NCI-H2171 treated with DMSO at 0.1 percent for 48 hours (cell line): ENCODE measurements at places on chromosomes 1 and 21.

DNA sequence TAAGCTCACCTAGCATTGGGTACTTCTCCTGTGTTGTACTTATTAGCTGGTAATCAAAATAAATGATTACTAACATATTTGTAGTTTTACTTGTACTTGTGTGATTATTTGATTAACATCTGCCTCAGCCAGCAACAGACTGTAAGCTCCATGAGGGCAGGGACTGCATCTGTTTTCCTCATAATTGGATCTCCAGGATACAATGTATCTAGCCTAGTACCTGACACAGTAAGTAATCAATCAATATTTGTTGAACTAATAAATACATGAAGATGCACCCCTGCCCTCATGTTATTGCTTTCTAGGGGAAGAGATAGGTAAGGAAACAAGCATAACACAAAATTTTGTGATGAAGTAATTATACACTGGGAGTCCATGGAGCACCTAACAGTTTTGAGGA, 101.5 kb downstream of the TENT5C start:
- DNase-seq, result no peak

- peak; percentile 81 for DNase-seq
These were observed 79.8 kb downstream of the EPHB2 start for GRCh38 chr1:22790232-22791008.

DNA sequence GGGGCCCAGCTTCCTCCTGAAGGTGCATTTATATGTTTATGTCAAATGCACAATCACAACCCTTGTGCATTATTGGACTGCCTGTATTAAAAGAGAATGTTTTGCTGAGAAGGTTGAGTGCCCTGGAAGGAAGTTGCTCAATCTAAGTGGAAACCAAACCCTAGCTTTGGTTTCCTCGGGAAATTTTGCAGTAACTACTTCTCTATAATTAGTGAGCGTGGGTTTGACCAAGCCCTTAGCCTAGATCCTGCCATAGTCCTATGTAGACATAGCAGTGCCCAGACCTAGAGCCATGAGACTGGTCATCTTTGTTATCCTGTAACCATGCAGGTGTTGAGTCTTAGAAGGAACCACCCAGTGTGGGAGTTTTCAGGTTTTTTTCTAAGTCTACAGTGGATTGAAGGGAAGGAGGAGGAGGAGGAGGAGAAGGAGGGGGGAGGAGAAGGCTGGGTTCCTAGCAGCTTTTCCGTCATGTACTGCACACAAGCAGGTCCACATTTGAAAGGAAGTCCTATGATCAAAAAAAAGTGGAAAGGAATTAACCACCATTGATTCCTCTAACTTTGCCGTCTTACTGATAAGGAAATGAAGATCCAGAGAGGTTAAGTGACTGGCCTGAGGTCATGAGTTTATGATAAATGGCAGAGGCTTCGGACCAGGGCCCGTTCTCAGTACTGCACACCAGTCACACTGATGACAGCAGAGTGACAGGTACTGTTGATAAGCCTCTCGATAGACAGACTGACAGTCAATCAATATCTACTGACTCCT, 72.2 kb upstream of the LYST start:
- no peak for DNase-seq

GRCh38 chr1:115575661-115576060, 66.1 kb upstream of the VANGL1 start:
- DNase-seq, result no peak

DNA sequence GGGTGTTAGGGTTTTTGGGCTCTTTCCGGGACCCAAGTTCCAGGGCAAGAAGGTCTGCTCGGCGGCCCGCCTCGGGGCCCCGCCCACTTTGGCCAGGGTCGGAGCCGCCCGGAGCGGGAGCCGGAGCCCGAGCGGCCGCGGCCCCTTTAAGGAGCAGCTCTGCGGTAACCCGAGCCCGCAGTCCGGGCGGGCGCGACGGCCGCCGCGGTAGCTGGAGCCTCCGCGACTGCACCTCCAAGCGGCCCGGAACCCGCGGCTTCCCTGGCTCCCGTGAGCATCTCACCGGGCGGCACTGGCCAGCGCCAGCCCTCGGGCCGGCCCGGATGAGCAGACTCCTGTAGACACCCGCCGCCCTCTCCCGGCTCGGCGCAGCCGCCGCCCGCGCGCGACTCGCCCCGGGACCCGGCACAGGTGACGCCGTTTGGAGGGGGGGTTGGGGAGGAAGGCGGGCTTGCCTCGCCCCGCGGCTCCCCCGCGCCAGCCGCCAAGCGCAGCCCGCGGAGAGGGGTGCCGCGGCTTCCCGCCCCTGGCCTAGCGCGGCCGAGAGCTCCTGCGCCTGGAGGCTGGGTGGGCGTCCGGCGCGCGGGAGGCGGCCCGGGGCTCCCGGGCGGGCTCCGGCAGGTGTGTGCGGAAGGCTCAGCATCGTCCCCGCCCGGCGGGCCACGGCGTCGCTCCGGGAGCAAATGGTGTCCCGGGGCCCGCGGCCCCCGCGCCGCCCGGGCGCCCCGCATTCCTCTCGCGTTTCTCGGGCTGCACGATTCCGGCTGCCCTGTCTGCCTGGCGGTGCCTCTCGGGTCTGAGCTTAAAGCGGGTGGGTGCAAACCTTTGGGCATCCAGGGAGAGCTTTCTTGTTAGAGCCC, at the start of gene TLCD4:
TSS of gene TLCD4 (plus strand) at position 149 of the 860 bp plus-strand sequence. CDS start 26,547 bp downstream, outside the sequence.
- DNase-seq, result no peak

DNA sequence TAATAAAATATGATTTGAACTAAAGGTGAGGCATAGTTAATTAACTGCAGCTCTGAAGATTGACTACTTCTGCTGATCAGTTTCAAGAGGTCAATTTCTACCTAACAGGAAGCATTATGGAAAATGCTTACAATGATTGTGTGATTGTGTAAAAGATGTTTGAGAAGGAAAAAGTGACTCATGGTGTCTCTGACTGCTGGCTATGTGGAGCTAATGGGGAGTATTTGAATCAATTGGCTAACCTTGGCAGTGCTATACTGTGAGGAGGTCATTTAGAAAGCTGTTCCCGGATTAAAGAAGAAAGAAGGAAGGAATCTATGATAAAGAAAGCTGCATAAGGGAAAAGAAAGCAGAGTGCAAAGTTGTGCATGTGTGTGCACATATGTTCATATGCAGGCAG, 376.5 kb downstream of the ADGRL2 start:
- DNase-seq, result no peak

DNA sequence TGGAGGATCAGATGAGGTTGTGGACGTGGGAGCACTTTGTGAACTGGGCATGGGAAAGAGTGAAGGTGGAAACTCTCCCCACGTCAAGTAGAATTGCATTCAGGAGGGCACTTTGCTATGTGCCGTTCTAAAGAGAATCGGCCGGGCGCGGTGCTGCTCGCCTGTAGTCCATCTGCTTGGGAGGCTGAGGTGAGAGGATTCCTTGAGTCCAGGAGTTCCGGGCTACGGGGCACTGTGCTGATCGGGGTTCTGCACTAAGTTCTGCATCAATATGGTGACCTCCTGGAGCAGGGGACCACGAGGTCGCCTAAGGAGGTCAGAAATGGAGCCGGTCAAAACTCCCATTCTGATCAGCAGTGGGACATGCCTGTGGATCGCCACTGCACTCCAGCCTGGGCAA, 141.9 kb downstream of the PEX14 start:
- DNase-seq, result no peak

DNA sequence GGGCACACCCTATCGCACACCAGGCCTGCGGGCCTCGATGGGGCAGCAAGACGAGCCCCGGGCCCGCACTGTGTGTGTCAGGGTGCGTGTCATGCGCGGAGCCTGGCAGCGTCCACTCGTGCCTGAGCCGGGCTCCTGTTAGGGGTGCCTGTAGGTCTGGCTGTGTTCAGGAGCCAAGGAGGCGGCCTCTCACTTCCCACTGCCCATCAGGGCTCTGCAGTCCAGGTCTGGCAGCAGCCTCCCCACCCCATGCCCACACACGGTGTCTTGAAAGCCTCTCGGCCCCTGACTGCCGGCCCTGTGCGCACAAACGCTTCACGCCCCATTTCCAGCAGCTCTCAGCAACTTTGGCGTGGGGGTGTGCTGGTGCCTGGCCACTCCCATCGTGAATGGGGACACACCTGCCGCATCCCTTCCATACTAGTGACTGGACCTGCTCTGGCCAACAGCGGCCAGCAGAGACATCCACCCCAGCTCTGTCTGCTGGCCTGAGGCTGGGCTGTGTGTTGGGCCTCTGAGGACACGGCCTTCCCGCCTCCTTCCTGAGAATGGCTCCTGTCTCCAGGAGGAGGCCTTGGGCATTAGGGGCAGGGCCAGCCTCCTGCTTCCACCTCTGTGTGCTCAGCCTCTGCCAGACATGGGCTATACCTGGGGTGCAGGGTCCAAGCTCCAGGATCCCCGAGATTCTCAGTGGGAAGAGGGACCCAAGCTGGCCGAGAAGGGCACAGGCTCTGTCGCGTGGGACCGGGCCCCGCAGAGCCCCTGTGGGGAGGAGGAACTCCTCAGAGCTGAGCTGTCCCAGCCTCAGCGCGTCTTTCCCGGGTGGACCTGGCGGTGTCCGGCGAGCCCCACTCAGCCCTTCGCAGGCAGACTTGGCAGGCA, 41.8 kb upstream of the ACTRT2 start:
- DNase-seq, result no peak

DNA sequence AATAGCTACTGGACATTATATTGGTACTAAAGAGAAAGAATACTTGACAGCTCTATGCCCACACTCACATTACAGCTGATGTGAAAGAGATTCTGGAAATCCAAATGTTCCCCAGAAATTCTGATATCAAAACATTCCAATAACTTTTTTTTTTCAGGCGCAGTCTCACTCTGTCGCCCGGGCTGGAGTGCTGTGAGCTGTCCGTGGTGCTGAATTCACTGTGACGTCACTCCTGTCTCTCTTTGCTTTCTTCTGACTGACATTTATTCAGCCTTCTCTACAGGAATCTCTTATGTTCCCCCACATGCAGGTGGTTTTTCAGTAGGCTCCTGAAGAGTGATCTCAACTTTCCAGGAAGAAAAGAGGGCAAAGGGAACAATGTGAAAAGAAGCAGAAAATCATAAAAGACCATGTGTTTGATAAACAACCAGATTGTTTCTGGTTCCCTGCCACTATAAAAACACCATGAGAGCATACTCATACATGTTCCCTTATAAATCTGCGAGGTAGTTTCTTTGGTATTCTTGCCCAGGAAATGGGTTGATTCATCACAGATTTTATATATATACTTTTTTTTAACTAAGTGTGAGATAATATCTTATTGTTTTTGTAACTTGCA, 6.2 kb downstream of the S100A7A start:
- no peak for DNase-seq

DNA sequence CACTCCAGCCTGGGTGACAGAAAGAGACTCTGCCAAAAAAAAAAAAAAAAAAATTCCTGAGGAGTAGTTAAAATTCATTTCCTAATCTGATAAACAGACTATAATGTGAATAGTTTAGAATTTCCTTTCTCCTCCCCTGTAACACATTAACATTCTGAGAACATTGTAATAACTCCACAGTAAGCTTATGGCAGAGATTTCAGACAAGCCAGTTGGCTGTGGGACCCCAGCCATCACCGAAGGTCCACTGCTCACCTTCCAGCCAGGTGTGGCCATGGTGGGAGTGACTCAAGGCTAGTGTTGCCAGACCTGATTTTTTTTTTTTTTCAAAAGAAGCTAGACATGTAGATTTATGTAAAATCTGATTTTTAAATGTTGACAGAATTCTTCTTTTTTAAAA, 11.8 kb downstream of the KANK4 start:
- no peak for DNase-seq

GRCh38 chr1:212771341-212771740, 20.2 kb downstream of the NSL1 start:
- no peak for DNase-seq

- peak; percentile 3 for DNase-seq
These were observed 554.1 kb upstream of the OLFM3 start for GRCh38 chr1:102550729-102551384.

- no peak for DNase-seq
These were observed 838 bp downstream of the TTC34 start for GRCh38 chr1:2800664-2801045.

- DNase-seq, result peak; percentile 34
These were observed 29.8 kb downstream of the UCK2 start for GRCh38 chr1:165857046-165857801.

GRCh38 chr1:214476229-214476985, 75.0 kb downstream of the PTPN14 start:
- DNase-seq, result no peak

DNA sequence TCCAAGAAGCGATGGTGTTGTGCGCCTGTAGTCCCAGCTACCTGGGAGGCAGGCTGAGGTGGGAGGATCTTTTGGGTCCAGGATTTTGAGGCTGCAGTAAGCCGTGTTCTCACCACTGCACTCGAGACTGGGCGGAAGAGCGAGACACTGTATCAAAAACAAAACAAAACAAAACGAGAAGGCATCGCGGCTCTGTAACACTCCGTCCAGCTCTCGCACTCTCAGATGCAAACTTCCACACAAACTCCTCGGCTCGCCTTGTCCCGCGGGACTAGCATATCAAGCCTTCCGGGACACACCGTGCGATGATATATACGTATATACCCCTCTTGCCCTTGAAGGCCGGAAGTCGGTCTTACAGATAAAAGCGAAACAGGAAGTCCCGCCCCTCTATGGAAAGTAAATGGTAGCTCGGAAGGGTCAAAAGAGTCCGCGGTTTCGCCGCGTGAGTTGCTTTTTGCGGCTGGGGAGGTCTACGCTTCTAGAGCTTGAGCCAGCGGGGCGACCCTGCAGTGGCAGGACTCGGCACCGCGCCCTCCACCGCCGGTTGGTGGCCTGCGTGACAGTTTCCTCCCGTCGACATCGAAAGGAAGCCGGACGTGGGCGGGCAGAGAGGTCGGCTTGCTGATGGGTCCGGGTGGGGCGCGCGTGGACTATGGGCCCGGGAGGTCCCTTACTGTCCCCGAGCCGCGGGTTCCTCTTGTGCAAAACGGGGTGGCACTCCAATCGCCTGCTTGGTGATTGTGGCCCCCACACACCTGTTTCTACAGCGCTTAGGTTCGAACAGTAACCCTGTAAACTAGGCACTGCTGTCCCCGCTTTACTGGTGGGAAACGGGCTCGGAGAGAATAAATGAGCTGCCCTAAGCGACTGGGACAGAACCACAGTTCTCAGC, at the start of gene COA6:
TSS of gene COA6 (plus strand) at position 393 of the 895 bp plus-strand sequence. CDS start at position 404, 11 bp downstream.
- peak; percentile 97 for DNase-seq

DNA sequence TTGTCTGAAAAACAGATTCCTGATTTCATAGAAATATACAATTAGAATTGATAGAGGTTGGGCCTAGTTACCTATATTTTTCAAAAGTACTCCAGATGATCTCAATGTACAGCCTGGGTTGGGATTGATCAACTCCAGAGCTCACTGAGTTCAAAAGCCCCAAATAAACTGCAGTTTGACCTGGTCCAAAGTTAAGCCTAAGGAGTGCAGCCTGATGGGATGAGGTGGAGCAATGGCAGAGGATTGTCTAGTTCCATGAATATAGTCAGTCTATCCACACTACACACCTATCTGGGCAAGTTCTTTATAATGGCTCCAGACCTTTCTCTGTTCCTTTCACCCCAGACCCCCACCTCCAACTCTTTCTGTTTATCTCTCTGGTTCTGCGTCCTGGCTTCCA, 49.2 kb downstream of the C8A start:
- DNase-seq, result no peak

- peak; percentile 92 for DNase-seq
These were observed 391.6 kb upstream of the VAMP3 start for GRCh38 chr1:7379441-7379971.
